ENCODE measurements at places on chromosomes 5 and 9.

DNA sequence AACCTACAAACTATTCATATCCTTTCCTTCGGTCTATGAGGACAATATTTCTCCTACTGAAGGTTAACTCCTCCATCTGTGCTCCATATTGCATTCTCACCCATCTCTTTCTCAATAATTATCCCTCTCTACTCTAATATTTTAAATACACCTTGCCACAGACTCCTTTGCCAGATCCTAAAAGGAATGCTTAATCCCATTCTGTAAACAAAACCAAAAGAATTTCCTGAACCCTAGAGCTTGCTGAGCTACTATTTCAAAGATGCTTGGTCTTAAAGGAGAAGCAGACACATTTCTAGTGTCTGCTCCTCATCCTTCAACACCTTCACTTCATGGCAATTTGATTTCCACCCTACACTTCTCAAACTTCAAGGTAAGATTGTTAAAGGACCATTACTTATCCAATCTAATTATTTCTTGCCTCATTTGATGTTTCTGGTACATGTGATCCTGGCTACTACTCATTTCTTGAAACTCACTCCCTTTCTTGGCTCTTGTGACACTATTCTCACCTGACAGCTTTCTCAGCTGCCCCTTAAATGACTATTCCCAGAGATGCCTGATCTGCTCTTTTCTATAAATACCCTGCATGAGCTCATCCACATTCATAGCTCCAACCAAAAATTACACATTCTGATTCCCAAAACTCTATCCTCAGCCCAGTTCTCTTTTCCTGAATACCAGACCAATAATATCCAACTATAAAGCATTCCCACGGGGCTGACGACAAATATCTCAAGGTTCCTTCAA lies 20.2 kb downstream of the HOMER1 start:
- no peak for DNase-seq

- DNase-seq, result no peak
Measured at GRCh38 chr5:10699281-10699874, 61.7 kb downstream of the DAP start.

- DNase-seq, result no peak
Measured at GRCh38 chr9:38010918-38011704, 57.9 kb downstream of the SHB start.

DNA sequence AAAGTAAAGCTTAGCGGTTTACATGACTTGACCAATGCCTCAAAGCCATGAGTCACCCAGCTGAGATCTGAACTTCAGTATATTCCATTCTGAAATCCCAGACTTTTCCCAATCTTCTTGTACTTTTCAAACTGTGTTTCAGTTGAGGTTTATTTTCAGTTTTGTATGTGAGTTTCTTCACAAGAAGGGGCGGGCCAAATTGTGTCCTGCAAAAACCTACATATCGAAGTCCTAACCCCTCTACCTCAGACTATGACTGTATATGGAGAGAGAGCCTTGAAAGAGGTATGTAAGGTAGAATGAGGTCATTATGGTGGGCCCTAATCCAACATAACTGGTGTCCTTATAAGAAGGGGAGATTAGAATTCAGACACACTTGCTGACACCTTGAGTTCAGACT lies 666 bp upstream of the TLR4 start:
- DNase-seq, result no peak

DNA sequence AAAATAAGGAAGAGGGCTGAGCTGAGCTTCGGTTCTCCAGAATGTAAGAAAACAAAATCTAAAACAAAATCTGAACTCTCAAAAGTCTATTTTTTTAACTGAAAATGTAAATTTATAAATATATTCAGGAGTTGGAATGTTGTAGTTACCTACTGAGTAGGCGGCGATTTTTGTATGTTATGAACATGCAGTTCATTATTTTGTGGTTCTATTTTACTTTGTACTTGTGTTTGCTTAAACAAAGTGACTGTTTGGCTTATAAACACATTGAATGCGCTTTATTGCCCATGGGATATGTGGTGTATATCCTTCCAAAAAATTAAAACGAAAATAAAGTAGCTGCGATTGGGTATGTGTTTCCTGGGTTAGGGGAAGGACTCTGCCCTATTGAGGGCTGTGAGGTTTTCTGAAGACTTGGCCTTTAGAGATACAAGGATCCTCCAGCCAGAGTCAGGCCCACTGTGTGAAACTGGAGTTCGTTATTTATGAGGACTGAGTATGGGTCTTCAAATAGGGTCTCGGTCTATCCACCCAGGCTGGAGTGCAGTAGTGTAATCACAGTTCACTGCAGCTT lies 3.8 kb downstream of the EGR1 start:
- DNase-seq, result no peak

DNA sequence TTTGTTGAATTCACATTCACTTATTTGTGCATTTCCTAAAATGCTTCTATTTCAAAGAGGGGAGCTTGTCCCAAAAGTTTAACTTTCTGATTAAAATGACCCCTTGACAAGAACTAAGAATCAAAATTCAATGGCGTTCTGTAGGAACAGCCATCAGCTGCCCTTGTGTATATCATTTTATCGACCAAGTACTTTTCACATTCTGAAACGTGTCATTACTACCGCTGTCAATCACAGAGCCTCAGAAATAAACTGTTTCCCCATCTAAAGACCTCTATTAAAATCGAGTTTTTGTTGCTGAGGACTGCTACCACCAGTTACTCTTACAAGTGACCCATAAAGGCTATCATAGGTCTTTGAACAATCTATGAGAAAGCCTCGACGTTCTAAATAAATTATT lies 1.6 kb upstream of the FOXD1 start:
- DNase-seq, result no peak

DNA sequence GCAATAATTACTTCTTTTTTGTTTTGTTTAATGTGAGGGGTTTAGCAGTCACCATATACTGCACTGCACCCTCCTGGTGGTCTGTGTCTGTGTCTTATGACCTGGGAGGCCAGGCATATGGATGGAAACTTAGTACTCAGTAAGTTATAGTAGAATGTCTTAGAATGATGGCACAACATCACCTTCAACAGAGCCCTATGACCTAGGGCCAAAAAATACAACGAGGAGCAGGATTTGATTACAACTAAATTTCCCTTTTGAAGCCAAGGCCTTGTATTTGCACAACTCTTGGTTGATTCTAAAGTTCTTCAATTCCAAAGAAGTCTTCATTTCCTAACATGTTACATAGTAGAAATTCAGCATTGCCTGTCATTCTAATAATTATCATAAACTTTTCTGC lies 422.1 kb upstream of the PIK3R1 start:
- DNase-seq, result no peak
